ENCODE measurements at places on chromosomes 6 and 20. TPM values are rescaled to one million over a fixed set of nuclear protein-coding genes. Genes with fewer than 3 reads are reported as not detected.

The CNR1 gene
- 6.6 TPM for total RNA-seq

GRCh38 chr20:57890202-57890800 lies 180.5 kb upstream of the PMEPA1 start:
- no peaks in the 10 kb centered on the region for H3K4me1 ChIP-seq
- no peaks in the 10 kb centered on the region for H3K27me3 ChIP-seq
- H3K36me3 ChIP-seq: no peaks in the 10 kb centered on the region
- H3K4me3 ChIP-seq: no peak overlapping the region
- H3K27ac ChIP-seq: no peak overlapping the region

DNA sequence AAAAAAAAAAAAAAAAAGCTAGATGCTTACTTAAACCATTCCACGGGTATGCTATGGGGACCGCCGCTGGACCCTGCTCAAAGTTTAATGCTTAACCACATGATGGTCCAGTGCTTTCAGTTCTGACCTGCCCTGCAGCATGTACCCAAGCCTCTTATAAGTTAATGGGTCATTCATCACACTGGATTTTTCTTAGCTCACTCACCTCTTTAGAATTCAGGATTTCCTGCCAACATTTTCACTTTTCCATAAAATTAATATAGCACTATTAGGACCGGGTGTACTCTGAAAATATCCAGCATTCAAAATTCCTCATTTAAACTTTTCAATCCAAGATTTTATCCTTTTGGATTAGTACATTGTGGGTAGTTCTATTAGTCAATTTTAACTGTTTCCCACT lies 140.8 kb downstream of the ALDH8A1 start:
- no peaks in the 10 kb centered on the region for H3K27me3 ChIP-seq
- H3K27ac ChIP-seq: no peak overlapping the region
- H3K4me1 ChIP-seq: no peaks in the 10 kb centered on the region
- no peaks in the 10 kb centered on the region for H3K36me3 ChIP-seq
- H3K4me3 ChIP-seq: no peak overlapping the region

GRCh38 chr6:160036790-160037206 lies 67.9 kb downstream of the IGF2R start:
- H3K27ac ChIP-seq: no peak overlapping the region
- no peak for DNase-seq
- peaks cover 17% of the 10 kb centered on the region for H3K36me3 ChIP-seq
- H3K4me1 ChIP-seq: peaks cover 5% of the 10 kb centered on the region
- no peak overlapping the region for H3K4me3 ChIP-seq
- H3K27me3 ChIP-seq: no peaks in the 10 kb centered on the region

- H3K27ac ChIP-seq: no peak overlapping the region
- H3K4me1 ChIP-seq: no peaks in the 10 kb centered on the region
- H3K36me3 ChIP-seq: no peaks in the 10 kb centered on the region
- H3K4me3 ChIP-seq: no peak overlapping the region
- H3K27me3 ChIP-seq: no peaks in the 10 kb centered on the region
- DNase-seq: no peak
These were observed 89.6 kb upstream of the HMGCLL1 start for GRCh38 chr6:55668591-55668990.

All from body of pancreas (tissue), 4 donors.